ENCODE measurements at places on chromosomes 11 and 22. TPM values are rescaled to one million over a fixed set of nuclear protein-coding genes. Genes with fewer than 3 reads are reported as not detected.

The POLD3 gene
- polyA plus RNA-seq: 41.0 TPM

The CASP5 gene
- polyA plus RNA-seq: not detected

The DRAP1 gene
- polyA plus RNA-seq: 112 TPM

The SCGB1D2 gene
- not detected for polyA plus RNA-seq

The OR51B4 gene
- not detected for polyA plus RNA-seq

DNA sequence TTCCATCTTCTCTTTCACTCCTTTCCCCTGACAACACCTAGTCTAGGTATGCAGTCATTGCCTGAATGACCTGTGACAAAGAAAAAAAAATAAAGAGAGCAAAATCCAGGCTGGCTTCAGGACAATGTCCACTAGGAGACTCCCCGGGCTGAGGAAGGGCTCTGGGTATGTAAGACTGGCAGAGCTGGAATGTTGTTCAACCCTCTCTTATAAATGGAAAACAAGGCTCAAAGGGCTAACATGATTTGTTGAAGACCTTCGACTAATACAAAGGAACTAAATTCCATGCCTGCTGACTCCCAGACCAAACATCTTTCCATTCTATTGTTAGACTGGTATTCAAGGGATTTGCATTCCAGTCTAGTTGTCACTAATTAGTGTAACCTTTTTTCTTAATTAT, 122.2 kb downstream of the ARL14EP start:
- DNase-seq: no peak

DNA sequence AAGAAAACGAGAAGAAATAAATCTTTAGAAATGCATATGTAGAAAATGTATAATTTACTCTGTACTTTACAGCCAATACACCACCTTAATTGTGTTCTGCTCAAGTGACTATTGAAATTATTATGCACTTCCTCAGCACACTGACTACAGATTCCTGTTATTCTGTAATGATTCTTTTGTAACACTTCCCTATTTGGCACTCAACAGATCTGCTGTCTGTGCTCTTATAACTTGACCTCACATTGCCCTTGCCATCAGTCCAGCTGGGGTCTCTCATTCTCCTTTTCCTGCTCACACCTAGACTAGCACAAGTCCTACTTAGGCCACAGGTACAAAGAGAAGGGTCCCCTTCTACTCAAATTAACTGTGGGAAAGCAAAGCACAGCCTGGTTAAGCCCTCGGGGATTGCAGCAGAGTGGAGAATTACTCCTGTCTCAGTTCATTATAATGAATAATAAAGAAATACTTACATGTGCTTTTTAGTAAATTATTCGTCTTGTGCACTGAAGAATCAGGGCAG, 860.4 kb downstream of the OPCML start:
- DNase-seq: peak; percentile 10

- DNase-seq: no peak
Measured at GRCh38 chr22:35601743-35602615, 15.2 kb downstream of the MB start.

DNA sequence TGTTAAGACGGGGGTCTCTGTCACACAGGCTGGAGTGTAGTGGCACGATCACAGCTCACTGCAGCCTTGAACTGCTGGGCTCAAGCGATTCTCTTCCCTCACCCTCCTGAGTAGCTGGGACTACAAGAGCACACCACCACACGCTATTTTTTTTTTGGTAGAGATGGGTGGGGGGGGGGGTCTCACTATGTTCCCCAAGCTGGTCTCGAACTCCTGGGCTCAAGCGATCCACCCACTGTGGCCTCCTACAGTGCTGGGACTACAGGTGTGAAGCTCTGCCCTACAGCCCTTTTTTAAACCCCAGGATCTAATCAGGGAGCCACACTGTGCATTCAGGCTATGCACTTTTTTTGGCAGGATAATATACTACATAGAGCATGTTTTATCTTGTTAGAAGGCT, 1.4 kb upstream of the DHCR7 start:
- DNase-seq: no peak

DNA sequence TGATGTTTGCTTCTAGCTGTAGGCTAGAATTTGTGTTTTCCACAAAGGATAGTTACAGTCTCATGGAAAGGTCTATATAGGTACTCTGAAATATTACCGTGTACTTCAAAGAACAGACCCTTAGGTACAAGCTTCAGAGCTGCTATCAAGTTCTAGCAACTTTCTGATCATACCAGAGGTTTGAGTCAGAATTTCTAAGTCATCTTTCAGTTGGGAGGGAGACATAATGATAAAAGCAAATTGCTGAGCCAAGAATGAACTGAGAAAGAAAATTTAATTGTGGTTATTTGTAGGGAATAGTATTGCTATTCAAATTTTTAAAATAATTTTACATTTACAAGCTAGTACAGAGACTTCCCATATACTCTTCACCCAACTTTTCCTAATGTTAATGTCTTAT, 19.9 kb upstream of the ME3 start:
- DNase-seq: no peak

DNA sequence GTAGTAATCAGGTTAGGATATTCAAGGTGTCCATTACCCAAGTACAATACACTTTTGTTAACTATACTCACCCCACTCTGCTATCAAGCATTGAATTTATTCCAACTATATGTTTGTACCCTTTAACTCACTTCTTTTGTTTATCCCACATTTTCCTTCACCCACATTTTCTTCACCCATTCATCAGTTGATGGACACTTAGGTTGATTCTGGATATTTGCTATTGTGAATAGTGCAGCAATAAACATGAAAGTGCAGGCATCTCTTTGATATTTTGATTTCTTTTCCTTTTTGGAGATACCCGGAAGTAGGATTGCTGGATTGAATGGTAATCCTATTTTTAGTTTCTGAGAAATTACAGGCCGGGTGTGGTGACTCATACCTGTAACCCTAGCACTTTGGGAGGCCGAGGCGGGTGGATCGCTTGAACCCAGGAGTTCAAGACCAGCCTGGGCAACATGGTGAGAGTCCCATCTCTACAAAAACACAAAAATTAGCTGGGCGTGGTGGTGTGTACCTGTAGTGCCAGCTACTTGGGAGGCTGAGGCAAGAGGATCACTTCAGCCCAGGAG, 6.5 kb downstream of the TMEM25 start:
- no peak for DNase-seq

DNA sequence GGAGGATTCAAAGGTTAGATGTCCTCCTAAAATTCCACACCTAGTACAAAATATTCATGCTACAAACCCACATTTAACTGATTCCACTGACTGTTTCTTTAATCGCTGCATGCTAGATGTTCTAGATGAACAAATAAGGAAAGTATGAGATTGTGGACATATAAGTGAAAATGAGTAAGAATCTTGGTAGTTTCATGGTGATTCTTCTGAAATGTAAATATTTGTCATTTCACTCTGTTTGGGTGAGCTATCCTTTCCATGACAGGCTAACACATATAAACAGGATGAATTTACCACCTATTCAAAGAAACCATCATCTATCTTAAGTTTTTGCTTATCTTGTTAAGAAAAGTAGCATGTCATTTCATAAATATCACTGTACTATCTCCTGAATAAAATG, 14.8 kb downstream of the OR5B3 start:
- no peak for DNase-seq

GRCh38 chr11:92391808-92392207, 167.2 kb downstream of the FAT3 start:
- no peak for DNase-seq

DNA sequence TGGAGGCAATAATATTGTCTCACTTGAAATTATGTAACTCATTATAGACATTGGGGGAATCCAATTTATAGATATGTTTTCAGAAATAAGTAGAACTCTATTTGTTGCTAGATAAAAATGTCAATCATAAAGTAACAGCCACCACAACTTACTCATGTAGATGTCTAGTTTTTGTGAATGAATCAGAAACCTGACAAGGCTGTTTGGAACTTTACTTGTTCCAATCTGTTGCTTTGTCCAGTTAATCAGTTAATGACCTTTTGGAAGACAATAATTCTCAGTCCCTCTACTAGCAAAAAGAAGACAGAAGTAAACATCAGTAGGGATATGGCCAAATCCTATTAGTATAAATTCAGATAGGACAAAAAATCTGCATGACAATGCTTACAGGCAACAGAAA, 1143.3 kb downstream of the LRRC4C start:
- DNase-seq: no peak

- DNase-seq: no peak
Measured at GRCh38 chr11:8787372-8787771, 104.8 kb downstream of the RPL27A start.

GRCh38 chr11:12246147-12246546, 131.2 kb upstream of the PARVA start:
- no peak for DNase-seq

- DNase-seq: no peak
Measured at GRCh38 chr11:57481315-57481714, 21.0 kb downstream of the RTN4RL2 start.
